ENCODE measurements at places on chromosomes 6 and 20. TPM values are rescaled to one million over a fixed set of nuclear protein-coding genes. Genes with fewer than 3 reads are reported as not detected.

DNA sequence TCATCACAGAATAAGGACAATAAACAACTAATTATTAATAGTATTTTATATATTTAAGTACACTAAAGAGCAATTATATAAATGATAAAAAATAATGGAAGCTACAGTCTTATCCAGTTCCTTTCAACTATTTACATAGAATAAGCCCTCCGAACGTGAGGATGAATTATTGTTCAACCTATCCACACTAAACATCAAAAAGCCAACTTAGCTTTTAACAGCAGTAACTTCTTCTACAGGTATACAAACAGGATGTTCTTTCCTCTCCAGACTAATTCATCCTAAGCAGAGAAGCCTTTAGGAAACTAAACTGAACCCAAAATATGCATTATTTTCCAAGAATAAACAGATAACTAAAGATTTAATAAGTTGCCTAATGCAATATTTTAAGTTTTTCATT, 2.3 kb downstream of the FKBP5 start:
- no peak for DNase-seq

DNA sequence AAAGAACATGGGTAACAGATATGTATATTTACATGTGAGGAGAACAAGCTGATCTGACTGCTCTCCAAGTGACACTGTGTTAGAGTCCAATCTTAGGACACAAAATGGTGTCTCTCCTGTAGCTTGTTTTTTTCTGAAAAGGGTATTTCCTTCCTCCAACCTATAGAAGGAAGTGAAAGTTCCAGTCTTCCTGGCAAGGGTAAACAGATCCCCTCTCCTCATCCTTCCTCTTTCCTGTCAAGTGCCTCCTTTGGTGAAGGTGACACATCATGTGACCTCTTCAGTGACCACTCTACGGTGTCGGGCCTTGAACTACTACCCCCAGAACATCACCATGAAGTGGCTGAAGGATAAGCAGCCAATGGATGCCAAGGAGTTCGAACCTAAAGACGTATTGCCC, 5.2 kb downstream of the HFE start:
- no peak for DNase-seq

DNA sequence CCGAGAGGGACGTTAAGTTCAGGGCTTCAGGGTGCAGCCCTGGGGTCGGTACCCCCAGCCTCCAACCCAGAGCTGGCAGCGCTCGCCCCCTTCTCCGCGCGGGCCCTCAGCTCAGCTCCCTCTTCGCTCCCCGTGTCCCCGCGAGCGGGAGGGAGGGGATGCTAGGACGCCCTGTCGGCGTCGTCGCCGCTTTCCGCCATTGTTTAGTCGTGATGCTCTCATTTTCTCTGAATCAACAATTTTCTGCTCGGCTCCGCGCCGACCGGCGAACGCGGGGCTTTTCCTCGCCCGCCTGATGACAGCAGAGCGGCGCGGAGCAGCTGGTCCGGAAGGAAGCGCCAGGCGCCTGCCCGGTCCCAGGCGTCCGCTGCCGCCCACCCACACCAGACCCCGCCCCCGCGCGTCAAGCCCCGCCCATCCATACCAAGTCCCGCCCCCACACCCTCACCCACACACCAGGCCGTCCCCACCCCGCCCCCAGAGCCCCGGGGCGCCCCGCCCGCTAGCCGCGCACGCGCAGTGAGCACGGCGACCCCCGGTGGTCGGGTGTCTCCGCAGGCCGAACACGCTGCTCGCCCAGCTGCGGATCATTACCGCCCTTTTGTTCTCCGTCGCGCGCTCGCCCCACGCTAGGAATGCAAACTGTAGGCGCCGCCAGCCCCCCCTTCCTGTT, 50.1 kb upstream of the SLC32A1 start:
- DNase-seq: peak; percentile 85

DNA sequence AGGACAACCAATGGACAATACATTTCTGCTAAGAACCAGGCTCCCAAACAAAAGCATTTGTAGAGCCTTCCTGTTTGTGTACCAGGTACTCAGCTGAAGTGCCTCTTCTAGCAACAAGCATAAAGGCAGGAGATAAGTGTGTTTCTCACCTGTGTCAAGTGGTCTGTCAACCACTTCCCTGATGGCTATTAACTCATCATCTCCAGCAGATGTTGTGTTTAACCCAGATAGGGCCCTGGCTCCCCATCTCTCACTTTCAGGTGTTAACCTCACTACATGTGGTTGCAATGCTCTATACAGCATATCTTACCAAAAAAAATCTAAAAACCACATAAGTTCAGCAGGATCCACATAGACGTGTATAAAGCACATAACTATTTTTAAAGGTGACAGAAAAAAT, 9.6 kb upstream of the IL17A start:
- DNase-seq: no peak

DNA sequence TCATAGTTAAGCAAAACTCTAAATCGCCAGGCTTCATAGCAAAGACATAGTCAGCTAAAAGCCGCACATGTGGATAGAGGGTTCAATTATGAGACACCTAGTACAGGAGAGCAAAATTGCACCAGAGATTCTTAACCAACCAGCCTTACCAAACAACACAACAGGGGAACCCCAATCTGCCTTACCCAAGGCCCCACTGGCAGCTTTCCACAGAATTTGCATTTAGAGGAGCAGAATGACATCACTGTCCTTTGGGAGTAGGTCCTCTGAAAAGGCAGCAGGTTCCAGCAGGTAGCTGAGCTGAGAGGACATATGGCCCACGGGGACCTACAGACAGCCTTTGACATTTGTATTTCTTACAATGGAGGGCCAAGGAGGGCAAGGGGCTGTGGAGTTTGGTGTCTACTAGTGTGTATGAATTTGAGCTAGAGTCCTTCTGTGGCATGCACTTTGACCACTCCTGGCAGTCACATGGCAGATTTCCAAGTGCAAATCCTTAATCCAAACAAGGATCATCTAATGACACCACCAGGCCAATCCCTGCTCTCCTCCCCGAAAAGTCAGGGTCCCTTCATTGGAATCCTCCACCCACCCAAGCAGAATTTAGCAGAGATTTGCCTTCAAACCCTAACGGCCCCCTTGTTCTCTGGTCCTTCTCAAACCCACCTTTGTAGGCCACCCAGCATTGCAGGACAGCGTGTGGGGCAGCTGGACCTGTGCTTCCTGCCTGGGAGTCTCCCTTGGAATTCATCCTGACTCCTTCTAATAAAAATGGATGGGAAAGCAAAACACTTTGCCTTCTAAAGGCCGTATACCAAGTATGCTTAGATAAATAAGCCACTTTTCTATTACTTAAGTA, 171.2 kb upstream of the SUPT3H start:
- no peak for DNase-seq

Gene SIRPB1
- not detected for total RNA-seq

Gene C20orf144
- 0.12 TPM for total RNA-seq

- DNase-seq: no peak
Measured at GRCh38 chr6:90460051-90460450, 126.8 kb downstream of the MAP3K7 start.

Gene ADGRB3
- not detected for total RNA-seq

Gene RBPJL
- not detected for total RNA-seq

- no peak for DNase-seq
Measured at GRCh38 chr20:47127999-47128398, 228.5 kb downstream of the ZMYND8 start.

GRCh38 chr6:61841958-61842357, 444.1 kb downstream of the KHDRBS2 start:
- DNase-seq: no peak

GRCh38 chr6:13666194-13667105, 45.2 kb downstream of the RANBP9 start:
- no peak for DNase-seq

DNA sequence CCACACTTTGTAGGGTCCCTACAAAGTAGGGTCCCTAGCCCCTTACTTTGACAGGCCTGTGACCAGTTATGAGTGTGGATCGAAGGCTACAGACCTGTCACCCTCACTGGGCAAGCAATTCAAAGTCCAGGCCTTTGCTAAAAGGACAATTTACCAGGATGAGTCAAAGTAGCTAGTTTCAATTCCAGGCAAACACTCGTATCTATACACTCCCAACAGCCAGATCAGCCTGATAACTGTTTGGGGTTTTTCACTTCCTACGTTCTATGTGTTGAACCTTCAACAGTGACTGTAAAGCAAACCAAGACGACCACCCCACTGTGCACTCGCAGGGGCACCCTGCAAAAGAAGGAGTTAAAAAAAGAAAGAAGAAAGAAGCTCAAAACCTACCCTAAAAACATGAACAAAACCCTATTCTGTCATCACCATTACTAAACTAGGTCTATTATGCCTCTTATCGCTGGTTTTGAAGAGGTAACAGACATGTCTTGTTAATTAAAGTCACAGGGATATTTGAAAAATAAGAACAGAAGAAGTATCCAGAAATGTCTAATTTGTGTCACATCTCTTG, 3.2 kb downstream of the GFOD1 start:
- DNase-seq: no peak

GRCh38 chr6:73610444-73611275, 43.1 kb downstream of the SLC17A5 start:
- DNase-seq: no peak

Data from natural killer cell treated with Interleukin-12 subunit alpha and Interleukin-12 subunit beta and Interleukin-15 and Interleukin-18, amount 100 ng/mL, for 72 hours (primary cell).